ENCODE measurements at places on chromosomes 1 and 21. TPM values are rescaled to one million over a fixed set of nuclear protein-coding genes. Genes with fewer than 3 reads are reported as not detected.

Gene EPHA8
- total RNA-seq: not detected

Gene ZNF593OS
- total RNA-seq: not detected

Gene LRRC71
- not detected for total RNA-seq

Gene OR6N1
- not detected for total RNA-seq

Gene LCE1B
- not detected for total RNA-seq

Gene PROX1
- total RNA-seq: not detected

Gene SLC5A9
- total RNA-seq: not detected

Gene LCE2A
- total RNA-seq: not detected

Gene UBXN10
- total RNA-seq: not detected

Gene MRPL9
- 162 TPM for total RNA-seq

Gene HSPA13
- 22.7 TPM for total RNA-seq

Gene RHCE
- total RNA-seq: not detected

Gene GPA33
- total RNA-seq: not detected

Gene CADM3
- total RNA-seq: 0.07 TPM

Gene TESK2
- total RNA-seq: not detected

Gene PARP1
- 147 TPM for total RNA-seq

Gene TCHH
- total RNA-seq: not detected

Gene VAV3
- 21.4 TPM for total RNA-seq

Gene CALML6
- total RNA-seq: not detected

Gene PDC
- not detected for total RNA-seq

Gene C1orf74
- total RNA-seq: 5.9 TPM

Gene AMY2A
- not detected for total RNA-seq

Gene CD247
- total RNA-seq: not detected

Gene SNX7
- 59.9 TPM for total RNA-seq

Gene AMY1B
- total RNA-seq: not detected

Gene LINGO4
- not detected for total RNA-seq

Gene PIGV
- 14.7 TPM for total RNA-seq

Gene PATJ
- total RNA-seq: 55.1 TPM

Gene CLCNKB
- total RNA-seq: not detected

Gene CYYR1
- total RNA-seq: not detected

Gene KCNJ15
- total RNA-seq: not detected

Gene TMEM234
- 17.1 TPM for total RNA-seq

Gene DIRAS3
- total RNA-seq: not detected

Gene NBPF9
- 8.0 TPM for total RNA-seq

Gene RHEX
- total RNA-seq: 1.1 TPM

Gene FOXO6
- not detected for total RNA-seq

Gene EPB41
- 11.8 TPM for total RNA-seq

Gene FYB2
- total RNA-seq: not detected

Gene HES3
- not detected for total RNA-seq

Gene ZMPSTE24
- 23.2 TPM for total RNA-seq

Measured in Caki2 (cell line).